ENCODE measurements at places on chromosomes 5 and 9.

DNA sequence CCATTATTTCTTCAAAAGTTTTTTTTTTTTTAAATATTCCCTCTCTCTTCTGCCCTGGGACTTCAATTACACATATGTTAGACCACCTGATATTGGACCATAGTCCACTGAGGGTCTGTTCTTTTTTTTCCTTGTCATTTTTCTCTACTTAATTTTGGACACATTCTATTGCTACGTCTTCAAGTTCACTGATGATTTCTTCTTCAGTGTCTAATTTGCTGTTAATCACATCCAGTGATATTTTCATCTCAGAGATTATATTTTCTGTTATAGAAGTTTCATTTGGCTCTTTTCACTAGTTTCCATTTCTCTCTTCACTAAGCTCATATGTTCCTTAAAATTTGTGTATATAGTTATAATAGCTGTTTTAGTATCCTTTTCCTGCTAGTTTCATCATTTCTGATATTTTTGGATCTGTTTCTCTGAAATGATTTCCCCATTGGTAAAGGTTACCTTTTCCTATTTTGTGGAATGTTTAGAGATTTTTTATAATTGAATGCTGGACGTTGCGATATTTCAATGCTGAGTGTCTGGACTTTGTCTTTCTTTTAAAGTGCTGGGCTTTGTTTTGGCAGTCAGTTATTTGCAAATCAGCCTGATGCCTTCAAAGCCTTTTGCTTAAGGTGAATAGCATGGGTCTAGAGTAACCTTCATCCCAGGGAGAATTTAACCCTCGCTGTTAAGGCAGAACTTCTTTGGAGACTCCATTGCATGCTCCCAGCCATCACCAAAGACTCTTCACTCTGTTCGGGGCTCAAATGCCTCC is 111.8 kb downstream of the TTLL11 start:
- DNase-seq: no peak

DNA sequence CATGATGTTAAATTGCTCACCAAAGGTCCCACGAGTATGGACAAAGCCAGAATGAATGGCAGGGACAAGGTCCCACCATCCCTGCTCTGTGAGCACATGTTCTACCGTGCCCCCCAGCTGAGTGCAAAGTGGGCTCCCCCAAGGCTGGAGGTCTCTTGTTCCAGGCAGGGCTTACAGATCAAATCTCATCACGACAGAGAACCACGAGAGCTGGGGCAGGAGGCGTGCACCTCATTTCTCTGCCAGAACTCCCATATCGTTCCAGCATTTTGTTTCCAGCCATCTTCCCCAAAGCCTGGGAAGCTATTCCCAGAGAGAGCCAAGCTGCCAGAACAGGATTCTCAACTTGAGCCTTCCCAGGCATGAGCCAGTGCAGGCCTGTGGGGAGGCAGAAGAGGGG is 108.5 kb downstream of the ZNF354C start:
- no peak for DNase-seq

GRCh38 chr9:74555565-74555964 is 58.4 kb downstream of the RORB start:
- DNase-seq: no peak

DNA sequence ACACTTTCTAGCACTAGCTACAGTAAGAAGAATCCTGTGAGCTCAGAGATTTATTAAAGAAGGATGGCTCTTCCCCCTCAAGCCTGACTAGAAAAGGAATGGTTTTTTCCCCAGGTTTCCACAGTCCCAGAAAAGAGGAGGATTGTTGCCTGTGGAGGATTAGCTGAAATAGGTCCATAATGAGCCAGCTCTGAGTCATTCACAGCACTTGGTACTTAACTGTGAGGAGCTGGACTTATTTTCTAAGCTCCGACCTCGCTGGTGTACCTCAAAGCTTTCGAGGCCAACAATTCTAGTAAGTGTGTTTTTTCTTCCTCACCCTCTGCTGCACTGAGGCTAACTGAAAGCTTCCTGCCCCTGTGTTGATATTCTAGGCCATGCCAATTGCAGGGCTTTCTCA is 222.5 kb upstream of the IL12B start:
- no peak for DNase-seq

- DNase-seq: no peak
Measured at GRCh38 chr5:55829956-55830355, 21.2 kb upstream of the IL31RA start.

GRCh38 chr9:34689116-34689470 is 2.0 kb downstream of the CCL19 start:
- no peak for DNase-seq

DNA sequence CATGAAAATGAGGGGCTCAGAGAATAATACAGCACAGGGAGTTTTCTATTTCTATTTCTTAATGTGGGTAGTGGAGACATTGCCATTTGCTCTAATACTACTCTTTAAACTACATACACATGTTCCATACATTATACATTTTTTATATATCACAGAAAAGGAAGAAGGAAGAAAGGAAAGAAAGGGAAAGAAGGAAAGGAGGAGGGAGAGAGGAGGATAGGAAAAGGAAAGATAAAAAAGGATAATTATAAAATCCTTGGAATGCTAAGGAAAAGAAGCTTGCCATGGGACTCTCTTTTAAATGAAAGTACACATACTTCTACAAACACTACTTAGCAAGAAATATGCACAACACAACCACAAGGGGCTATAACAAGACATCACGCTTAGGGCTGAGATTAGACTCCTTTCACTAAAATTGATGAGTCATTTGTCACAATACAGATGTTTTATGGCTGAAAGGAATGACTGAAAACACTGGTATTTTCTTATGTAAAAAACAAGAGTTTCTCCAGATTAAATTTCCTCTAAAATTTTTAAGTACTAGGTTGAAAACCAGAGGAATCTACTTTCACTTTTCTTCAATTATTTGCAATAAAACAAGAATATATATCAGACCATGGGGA is 219.8 kb downstream of the ARL15 start:
- peak; percentile 76 for DNase-seq

- no peak for DNase-seq
Measured at GRCh38 chr9:115195912-115196311, 78.0 kb upstream of the TNC start.

DNA sequence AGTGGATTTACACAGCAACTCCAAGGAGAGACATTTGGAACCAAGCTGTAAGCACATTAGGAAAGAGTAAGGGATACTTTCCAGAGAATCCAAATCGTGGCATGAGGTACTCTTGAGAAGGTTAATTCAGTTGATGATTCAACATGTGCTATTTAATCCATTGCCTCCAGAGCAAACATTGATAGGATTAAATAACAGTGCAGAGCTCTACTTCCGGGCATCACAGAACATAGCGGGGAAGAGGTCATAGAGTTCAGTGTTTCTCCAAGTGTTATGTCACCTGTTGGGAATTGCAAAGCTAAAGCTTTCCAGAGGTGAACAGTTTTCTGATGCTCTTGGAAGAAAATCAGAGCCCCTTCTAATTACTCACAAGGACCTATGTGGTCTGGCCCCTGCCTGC is 127.5 kb downstream of the PPP2R2B start:
- DNase-seq: no peak

- peak; percentile 60 for DNase-seq
Measured at GRCh38 chr5:127744241-127744640, 41.0 kb downstream of the CCDC192 start.

GRCh38 chr5:55429221-55429612 is 105.5 kb downstream of the PLPP1 start:
- DNase-seq: no peak

GRCh38 chr5:137605411-137605810 is 106.3 kb upstream of the SPOCK1 start:
- DNase-seq: peak; percentile 61

GRCh38 chr9:137793196-137793841 is 84.3 kb upstream of the CACNA1B start:
- no peak for DNase-seq
